ENCODE measurements at places on chromosomes 12 and 14.

DNA sequence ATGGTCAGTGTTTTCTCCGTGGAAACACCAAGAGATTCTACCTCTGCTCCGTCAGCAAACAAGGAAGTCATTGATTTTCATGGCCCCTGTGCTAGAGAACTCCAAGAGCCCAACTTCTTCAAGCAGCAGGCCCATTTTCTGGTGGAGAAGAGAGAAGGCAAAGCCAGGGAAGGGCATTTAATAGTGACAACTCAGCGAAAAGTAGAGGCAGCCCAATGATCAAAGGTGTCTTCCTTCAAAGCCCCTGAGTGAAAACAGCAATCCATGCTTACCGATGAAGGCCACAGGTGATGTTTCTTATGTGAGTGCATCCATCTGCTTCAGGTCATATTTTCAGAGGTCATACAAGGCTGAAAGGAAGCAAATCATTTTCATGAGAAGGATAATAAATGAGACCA lies 77.3 kb downstream of the VCPKMT start:
- DNase-seq, result no peak

DNA sequence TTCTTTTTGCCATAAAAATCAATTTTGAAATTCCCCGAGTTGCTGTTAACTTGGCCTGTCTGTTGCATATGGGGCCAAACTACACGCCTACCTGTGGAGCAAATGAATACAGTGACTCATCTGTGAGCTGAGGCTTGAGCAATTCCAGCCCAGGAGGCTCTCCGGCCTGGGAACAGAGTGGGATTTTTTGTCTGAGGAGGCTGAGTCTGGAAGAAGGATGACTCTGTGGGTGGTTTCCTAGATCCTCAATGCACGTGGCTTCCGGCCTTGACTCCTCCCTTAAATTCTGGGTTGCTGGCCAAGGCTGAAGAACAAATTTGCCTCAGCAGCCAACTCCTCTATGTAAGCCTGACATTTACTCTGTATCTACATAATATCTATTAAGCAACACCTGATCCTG lies 124.1 kb downstream of the SSPN start:
- DNase-seq, result no peak

- DNase-seq, result no peak
These were observed 1.2 kb downstream of the FLRT2 start for GRCh38 chr14:85531141-85531586.

- no peak for DNase-seq
These were observed 1.5 kb downstream of the TMEM132C start for GRCh38 chr12:128268379-128268995.

DNA sequence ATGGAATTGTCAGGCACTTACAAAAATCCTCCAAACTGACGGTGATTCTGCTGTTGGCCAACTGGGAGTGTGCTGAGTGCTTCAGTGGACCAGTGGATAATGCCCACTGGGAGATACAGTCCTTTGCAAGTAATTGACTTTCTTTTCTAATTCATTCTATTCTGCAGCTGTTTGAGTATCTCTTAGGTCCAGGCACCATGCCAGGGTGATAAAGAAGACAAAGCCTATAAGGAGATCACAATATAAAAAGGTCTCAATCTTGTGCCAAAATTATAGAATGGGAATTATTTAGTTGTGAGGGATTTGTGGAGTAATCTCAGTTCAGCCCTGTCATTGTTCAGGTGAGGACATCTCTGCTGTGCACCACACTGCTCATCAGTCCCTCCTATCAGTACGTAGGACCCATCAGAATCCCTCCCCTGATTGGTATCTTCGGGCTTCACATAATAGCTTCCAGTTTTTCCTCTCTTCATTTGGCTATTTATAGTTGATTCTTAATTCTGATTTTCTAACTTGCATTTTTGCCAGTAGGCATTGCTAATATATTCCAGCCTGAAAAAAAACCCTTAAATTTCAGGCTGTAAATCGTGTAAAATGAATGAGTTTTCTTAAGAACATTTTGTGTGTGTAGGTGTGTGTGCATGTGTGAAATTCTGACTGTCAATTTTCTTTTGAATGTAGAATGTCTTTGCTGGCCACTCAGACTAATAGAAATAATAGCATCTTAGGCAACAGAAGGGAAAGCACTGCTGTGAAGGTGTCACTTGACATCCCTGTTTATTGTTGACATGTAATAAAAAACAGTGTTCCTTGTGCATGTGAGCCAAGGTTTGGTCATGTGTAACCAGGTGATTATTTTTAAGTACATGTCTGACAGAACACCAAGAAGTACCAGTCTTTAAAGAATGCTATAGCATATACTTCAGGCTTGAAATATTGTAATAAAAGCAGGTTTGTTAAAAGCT lies 457.6 kb upstream of the RGS6 start:
- DNase-seq, result no peak

- DNase-seq, result no peak
These were observed 41.3 kb downstream of the LMO3 start for GRCh38 chr12:16564675-16565074.

All from bone marrow (tissue), 2 donors.